ENCODE measurements at places on chromosomes 1 and 21. TPM values are rescaled to one million over a fixed set of nuclear protein-coding genes. Genes with fewer than 3 reads are reported as not detected.

AIRE gene
- total RNA-seq, result not detected

DNM3 gene
- total RNA-seq, result 0.93 TPM

SMIM1 gene
- 6.1 TPM for total RNA-seq

CFAP107 gene
- not detected for total RNA-seq

RPS6KA1 gene
- 21.3 TPM for total RNA-seq

RPTN gene
- not detected for total RNA-seq

KPRP gene
- not detected for total RNA-seq

NGF gene
- total RNA-seq, result 0.49 TPM

OXCT2 gene
- total RNA-seq, result 0.95 TPM

ADIPOR1 gene
- 52.2 TPM for total RNA-seq

VWA5B1 gene
- total RNA-seq, result 0.70 TPM

CTXND2 gene
- total RNA-seq, result not detected

CHIA gene
- total RNA-seq, result not detected

ERI3 gene
- total RNA-seq, result 27.4 TPM

- DNase-seq, result no peak
Measured at GRCh38 chr1:167465018-167465417, 53.3 kb downstream of the CD247 start.

- DNase-seq, result no peak
Measured at GRCh38 chr1:214658785-214659184, 55.8 kb downstream of the CENPF start.

DNA sequence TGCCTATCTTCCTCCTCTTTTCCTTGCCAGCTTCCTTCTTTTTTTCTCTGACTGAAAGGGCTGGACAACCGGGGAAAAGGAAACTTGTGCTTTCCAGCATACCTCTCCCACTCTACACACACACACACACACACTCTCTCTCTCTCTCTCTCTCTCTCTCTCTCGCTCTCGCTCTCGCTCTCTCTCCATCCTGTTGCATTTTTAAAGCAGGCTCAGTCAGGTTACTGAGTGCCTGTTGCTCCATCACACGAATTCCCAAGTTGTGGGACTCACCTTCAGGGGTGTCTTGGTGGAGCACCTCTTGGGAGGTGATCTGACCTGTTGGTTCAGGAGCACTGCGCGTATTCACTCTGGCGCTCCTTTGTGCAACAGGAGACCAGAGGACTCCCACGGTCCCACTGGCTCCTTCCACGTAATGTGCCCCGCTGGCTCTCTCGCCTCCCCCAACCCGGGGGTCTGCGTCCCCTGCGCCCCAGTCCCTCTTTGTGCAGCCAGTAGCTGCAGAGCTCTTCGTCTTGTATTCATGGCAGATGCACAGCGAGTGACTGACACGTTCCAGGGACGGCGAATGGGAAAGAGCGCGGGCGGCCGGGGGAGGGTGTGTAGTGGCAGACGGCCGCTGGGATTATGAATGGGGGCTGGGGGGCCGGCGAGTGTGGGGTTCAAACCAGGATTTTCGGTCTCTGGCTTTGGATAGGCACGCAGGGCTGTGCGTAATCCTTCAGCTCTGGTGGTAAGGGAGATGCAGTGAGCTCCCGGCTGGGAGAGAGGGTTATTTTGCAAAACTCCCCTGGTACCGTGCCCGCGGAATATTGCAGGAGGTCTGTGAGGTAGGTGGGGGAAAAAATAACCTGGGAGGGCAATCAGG is 660 bp upstream of the PDE4B start:
- no peak for DNase-seq

GRCh38 chr1:48817505-48818114 is 40.9 kb upstream of the BEND5 start:
- peak; percentile 49 for DNase-seq

DNA sequence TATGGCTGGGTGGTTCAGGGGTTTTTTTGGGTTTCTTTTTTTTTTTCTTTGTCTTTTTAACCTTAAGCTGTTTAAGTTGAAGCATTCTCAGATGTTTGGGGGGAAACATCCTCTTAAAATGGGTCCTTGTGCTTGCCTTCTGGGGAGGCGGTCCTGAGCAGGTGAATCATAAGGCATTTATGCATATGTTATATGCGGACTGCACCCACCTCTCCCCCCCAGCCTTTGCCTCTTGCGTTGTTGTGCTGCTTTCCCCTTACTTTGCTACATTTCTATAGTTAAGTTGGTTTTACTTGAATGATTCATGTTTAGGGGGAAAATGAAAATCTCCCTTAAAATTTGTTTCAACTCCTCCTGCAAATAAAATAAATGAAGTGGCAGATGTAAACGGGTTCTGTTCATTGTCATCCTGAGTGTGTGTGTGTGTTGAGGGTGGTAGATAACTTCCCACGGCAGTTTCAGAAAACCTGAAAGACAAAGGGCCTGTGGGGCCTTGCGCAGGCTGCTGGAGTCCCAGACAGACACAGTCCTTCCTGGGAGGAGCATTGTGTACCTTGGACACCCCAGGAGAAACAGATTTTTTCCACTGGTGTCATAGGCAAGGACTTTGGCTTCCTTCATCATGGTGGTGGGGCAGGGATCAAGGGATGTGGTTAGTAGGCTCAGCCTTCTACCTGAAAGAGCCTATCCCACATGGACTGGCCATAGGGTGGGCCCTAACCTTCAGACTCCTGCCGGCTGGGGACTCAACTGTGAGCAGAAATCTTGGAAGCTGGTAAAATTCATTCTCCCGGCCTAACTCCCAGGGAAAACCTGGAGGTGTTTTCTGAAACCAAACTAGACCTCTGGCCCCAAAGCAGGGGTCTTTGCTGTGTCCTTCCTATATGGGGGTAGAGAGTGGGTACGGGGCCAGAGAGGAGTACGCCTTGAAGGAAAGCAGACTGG is 926 bp upstream of the SH3D21 start:
- DNase-seq, result no peak

GRCh38 chr1:236159704-236160539 is 17.6 kb downstream of the GPR137B start:
- DNase-seq, result no peak

GRCh38 chr1:64234714-64235113 is 31.3 kb downstream of the UBE2U start:
- no peak for DNase-seq

DNA sequence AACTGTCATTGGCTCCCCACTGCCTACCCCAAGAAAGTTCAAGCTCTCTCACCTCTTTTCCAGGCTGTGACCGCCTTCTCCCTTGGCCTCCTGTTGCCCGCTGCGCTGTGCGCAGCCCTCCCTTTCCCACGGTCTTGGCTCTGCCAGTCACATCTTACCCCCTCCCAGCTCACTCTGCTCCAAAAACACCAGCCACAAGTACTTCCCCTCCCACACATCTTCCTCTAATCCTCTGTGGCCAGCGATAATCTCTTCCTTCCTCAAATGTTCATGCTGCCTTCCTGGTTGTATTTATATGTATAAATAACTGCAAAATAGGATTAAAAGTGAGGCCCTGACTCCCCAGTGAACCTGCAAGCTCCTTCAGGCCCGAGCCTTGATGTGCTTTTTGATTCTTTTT is 81.8 kb downstream of the AJAP1 start:
- DNase-seq, result no peak

DNA sequence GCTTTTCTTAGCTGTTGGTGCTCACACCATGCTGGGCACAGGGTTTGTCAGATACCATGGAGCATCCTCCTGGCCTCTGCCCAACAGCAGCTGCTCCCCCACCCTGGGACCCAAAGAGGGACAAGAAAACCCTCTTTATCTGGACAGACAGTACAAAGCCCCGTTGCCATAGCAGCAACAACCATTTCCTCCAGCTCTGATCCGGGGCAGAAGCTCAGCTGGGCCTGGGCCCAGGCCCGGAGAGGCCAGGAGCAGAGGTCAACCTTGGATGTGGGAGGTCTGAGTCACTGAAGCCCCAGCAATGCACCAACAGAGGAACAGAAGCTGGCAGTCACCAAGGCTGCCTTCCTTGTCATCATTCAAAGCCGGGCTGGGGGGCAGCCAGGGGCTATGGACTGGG is 228.4 kb upstream of the POU3F1 start:
- no peak for DNase-seq

DNA sequence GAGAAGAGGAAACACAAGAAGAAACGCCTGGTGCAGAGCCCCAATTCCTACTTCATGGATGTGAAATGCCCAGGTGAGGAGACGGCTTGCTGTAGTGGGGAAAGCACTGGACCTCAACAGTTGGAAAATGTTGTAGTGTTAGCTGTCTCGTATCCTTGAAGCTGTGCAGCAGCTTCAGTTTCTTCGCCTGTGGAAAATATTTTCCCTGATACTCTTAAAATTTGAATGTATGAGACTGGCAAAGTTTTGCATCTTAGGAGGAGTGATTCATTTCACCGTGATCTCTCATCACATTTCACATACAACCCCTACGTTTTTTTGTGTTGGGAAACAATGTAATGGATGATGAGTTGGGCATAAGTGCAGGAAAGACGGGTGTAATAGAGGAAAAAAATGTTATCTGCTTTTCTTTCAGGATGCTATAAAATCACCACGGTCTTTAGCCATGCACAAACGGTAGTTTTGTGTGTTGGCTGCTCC is 629 bp downstream of the RPS27 start:
- DNase-seq, result no peak

- DNase-seq, result no peak
Measured at GRCh38 chr1:225476100-225476511, 48.3 kb upstream of the LBR start.

- no peak for DNase-seq
Measured at GRCh38 chr21:33149181-33149580, 79.2 kb downstream of the OLIG1 start.

GRCh38 chr1:225460737-225461532 is 33.1 kb upstream of the LBR start:
- no peak for DNase-seq

DNA sequence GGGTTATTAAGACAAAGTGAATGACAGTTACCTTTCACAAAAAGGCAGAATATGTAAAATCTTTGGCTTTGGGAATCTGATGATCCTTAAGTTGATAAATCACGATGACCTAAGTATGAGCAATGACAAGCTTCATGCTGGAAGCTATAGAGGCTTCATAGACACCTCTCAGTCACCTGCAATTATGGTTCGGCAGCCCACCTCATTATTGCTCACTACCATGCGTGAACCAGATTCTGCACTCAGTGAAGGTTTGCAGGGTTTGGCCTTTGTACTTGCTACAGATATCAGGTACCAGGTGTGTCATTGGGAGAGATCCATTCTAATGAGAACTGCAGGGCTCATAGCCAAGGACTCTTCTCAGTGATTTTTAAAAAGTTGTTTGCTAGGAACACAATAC is 163.5 kb downstream of the KCTD3 start:
- DNase-seq, result no peak

- peak; percentile 66 for DNase-seq
Measured at GRCh38 chr1:183655562-183656075, 2.5 kb upstream of the APOBEC4 start.

DNA sequence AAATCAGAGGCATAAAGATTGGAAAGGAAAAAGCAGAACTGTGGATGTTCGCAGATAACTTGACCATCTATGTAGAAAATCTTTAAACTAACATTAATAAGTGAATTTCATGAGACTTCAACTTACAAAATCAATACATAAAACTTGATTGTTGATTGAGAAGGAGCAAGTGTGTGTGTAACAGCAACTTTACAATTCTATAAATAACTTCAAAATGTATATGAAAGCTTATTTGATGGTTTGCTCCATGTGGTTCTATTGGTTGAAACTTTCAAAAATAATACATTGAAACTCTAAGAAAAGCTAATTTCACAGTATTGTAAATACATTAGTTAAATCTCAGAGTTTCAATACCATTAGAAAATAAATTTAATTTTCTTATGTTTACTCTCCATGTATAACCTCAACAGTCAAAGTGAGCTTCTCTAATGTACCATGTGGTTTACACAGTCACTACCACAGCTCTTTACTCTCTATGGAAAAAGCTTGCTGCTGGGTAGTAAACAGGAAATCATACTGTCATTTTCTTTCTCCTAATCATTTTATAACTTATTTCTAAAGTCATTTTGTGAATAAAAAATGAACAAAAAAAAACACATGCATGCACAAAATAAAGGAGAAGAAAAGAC is 12.0 kb downstream of the AKT3 start:
- DNase-seq, result no peak

GRCh38 chr1:92662048-92662447 is 122.9 kb downstream of the EVI5 start:
- no peak for DNase-seq

DNA sequence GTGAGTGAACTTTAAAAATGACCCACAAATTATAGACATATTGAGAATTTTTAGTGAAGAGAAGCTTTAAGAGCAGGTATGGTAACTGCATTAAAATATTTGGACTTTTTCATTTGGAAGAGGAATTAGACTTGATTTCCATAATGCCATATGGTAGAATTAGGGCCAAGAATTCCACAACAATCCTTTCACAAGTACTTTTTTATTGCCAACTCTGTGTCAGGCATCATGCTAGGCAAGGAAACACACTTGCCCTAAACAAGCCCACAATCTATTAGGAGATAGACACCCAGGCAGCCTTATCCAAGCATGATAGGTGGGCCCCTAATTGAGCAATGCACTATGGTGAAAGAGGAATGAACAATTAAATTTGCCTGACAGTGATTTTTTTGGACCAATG is 353.0 kb downstream of the TGFB2 start:
- no peak for DNase-seq

DNA sequence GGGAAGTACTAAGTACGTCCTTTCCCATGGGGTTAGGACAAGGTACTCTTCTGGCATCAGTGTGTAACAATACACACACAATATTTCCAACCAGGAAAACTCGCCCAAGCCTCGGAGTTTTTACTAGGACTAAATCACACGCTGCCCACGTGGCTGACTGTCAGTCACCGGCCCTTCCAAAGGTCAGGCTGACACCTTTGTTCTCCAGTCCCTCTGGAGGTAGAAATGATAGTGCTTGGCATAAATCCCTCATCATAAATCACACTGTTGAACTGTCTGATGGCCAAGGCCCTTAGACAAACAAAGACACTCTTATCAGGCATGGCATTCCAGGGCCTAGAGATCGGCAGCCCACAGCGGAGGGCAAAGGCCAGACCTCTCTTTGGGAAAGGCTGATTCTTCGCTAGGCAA is 16.9 kb upstream of the SLAMF9 start:
- no peak for DNase-seq

- DNase-seq, result no peak
Measured at GRCh38 chr21:34613679-34614627, 960 bp downstream of the RCAN1 start.

- DNase-seq, result no peak
Measured at GRCh38 chr1:239711768-239712167, 325.4 kb downstream of the CHRM3 start.

DNA sequence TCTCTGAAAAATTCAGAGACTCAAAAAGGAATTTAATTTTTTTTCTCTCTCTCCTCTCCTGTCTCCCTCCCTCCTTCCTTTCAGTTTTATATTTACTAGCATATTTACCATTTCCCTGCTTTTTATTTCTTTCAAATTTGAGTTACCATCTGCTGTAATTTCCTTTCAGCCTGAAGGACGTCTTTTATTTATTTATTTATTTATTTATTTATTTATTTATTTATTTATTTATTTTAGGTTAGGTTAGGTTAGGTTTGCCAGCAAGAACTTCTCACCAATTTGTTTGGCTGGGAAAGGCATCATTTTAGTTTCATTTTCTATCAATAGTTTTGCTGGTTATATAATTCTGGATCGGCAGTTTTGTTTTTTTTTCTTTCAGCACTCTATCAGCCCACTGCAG is 231.7 kb upstream of the ZRANB2 start:
- DNase-seq, result no peak

Data from pancreas (tissue), 10 donors.